ENCODE measurements at places on chromosomes 3 and 15.

- DNase-seq = no peak
Observed at GRCh38 chr3:78967061-78967460, 800.7 kb downstream of the ROBO1 start.

DNA sequence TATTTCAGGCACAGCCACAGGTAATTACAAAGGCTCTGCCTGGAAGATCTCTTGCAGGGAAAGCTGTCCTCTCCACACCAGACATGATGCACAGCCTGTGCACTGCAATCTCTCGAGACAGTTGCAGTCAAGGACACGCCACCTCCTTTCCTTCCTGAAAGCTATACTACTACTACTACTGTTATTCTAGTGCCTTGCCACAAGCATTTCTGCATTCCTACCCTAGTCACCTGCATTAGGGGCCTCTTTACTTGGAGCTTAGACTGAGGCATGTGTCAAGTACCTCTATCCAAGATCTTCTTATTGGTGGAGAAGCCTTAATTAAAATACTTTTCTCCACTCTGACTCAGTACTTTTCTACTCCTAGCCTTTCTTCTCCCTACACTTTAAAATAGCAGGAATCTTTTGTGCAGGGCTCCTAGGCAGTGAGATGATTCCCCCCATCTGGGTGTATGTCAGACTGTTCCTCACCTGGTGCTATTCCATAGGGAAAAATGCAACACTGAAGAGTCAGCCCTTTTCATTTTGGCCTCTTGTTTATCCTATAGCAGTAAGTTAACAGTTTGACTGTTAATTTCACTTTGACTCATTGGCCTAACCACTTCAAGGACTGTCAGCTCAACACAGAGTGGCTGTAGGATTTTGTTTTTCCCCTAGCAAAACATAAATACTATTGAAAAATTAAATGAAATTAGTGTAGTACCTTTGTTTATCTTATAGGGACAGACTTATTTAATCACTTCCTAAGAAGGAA lies 78.9 kb downstream of the ESYT3 start:
- no peak for DNase-seq

- DNase-seq = no peak
Observed at GRCh38 chr3:40867797-40868196, 331.5 kb upstream of the CTNNB1 start.

DNA sequence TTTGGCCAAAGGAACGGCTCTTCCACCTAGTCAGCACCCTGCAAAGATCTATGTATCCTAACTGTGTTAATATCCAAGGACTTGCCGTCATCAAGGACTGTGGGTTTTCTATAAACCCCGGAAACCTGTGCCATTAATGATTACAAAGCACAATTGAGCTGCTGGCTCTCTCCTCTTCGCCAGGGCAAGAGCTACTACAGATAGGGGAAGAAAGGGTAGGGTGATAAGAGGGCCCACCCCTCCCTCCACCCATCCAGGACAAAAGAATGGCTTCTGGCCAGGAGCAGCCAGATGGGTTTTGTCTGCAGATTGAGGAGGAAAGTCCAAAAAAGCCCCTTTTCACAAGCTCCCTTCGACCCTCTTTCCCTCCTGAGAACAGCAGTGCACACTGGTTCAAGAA lies 9.9 kb downstream of the RFT1 start:
- DNase-seq = no peak

GRCh38 chr3:33441225-33441976 lies 1.2 kb upstream of the UBP1 start:
- no peak for DNase-seq

DNA sequence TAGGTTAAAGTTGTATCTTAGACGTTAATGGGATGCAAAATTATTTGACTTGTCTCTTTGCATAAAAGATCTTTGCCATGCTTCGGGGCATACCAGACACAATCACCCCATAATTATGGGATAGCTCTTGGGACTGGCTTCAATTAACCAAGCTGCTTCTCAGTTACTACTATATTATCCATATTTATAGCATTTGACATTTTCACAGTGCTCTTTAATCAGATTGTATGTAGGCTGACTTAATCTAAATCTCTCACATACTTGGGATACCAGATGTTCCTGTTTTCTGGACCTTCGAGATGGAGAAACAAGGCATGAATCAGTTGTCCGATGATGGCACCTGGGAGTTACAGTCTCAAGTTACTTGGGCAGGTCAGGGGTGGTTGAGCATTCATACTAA lies 27.2 kb upstream of the ABHD17C start:
- no peak for DNase-seq

- DNase-seq = no peak
Observed at GRCh38 chr3:150235799-150236198, 172.3 kb upstream of the TSC22D2 start.

- DNase-seq = no peak
Observed at GRCh38 chr3:193825617-193826016, 232.6 kb downstream of the OPA1 start.

GRCh38 chr15:95664450-95664849 lies 666.0 kb upstream of the NR2F2 start:
- no peak for DNase-seq

DNA sequence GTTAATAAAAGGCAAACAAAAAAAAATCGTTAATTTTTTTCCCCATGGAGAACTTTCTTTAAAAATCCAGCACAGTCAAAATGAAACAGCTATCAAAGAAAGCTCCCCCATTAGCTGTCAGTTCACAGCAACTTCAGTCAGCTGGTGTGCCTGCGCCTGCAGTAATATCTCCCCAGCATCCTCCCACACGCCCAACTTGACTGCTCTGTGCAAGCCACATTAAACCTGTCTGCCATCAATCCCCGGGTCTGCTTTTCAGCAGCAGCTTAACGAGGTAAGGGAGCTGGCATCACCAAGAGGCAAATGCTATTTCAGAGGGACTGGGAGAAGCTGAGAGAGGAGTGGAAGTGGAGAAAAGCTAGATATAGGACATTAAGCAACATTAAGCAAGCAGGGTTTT lies 337.5 kb downstream of the GAP43 start:
- DNase-seq = no peak

- peak; percentile 17 for DNase-seq
Observed at GRCh38 chr15:79673416-79674123, 223.2 kb downstream of the MTHFS start.

- no peak for DNase-seq
Observed at GRCh38 chr3:128167973-128168674, 14.8 kb downstream of the EEFSEC start.

GRCh38 chr15:88179562-88179961 lies 77.0 kb downstream of the NTRK3 start:
- no peak for DNase-seq

DNA sequence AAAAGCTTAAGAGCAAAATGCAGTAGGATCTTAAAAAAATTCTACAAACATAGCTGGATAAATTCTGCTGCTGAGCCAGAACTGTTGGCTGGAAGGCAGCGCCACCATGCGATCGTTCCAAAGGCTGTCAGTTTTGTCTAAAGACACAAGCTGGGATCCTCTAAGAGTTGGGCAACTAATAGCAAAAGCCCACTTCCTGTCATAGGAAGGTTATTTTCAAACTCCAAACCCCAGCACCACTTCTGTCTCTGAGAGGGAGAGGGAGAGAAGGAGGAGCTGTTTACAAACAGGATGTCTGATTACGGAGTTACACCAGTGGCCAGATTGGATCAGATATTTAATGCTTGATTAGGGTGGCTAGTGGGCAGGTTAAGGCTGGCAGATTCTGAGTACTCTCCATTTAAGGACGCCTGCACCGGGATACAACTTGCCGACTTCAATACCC lies 44.0 kb downstream of the EIF4E3 start:
- no peak for DNase-seq

GRCh38 chr3:111851511-111851954 lies 7.5 kb upstream of the PHLDB2 start:
- no peak for DNase-seq
